Purkinje cell (primary cell): ENCODE measurements at places on chromosomes 13 and 19. TPM values are rescaled to one million over a fixed set of nuclear protein-coding genes. Genes with fewer than 3 reads are reported as not detected.

Gene TRAPPC2B
- polyA plus RNA-seq: 115 and 174 TPM in 2 replicates

Gene CLDN10
- polyA plus RNA-seq: 48.4 and 63.6 TPM in 2 replicates

Gene NKG7
- polyA plus RNA-seq: not detected in 2 replicates

Gene CCDC169
- 3.8 and 4.7 TPM in 2 replicates for polyA plus RNA-seq

Gene ZNF582
- polyA plus RNA-seq: 4.0 and 15.3 TPM in 2 replicates

Gene ZNF628
- not detected in 2 replicates for polyA plus RNA-seq

Gene IGFL3
- polyA plus RNA-seq: not detected in 2 replicates

Gene PRKD2
- 0.87 TPM in 1 of 2 replicates, not detected in the other for polyA plus RNA-seq

Gene PSG1
- 0.67 TPM in 1 of 2 replicates, not detected in the other for polyA plus RNA-seq

Gene IGLON5
- polyA plus RNA-seq: 0.32 and 0.78 TPM in 2 replicates
